Occipital lobe (tissue), 3 donors: ENCODE measurements at places on chromosomes 3 and 15.
A peak's percentile ranks its signal among the peaks of the same experiment; 100 is the strongest.

DNA sequence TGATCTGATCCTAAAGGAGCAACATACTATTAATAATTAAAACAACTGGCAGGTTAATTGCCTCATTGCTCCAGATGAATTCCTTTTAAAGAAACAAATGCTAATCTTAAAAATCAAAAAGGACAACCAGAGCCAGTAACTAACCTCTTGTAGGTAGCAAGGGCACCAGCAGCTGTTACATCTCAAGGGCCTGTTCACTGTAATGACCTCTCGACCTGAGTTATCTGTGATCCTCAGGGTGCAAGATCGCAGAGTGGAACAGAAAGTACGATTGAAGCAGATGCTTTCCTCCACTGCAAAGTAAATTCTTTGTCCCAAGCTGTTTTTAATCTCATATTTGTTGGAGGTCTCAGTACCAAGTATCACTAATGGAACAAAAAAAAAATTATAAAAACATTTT is 11.4 kb downstream of the PLSCR5 start:
- no peak for DNase-seq

DNA sequence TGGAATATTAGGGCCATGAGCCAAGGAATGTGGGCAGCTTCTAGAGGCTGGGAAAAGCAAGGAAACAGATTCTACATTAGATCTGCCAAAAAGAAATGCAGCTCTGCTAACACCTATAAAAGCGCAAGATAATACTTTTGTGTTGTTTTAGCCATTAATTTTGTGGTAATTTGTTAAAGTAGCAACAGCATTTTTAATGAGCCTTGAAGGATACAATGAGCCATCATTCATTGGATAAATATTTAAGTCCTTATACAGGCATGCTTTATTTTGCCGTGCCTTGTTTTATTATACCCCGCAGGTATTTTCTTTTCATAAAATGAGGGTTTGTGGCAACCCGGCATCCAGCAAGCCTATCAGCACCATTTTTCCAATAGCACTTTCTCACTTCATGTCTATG is 15.0 kb downstream of the ARL14 start:
- no peak for DNase-seq

DNA sequence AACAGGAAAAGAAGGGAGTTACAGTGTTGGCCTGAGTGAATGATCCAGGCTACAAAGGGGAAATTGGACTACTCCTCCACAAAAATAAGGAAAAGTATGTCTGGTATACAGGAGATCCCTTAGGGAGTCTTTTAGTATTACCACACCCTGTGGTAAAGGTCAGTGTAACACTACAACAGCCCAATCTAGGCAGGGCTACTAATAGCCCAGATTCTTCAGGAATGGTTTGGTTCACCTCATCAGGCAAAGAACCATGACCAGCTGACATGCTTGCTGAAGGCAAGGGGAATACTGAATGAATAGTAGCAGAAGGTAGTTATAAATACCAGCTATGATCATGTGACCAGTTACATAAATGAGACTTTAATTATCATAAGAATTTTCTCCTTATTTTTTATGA is 372.6 kb upstream of the ATP11B start:
- no peak for DNase-seq

DNA sequence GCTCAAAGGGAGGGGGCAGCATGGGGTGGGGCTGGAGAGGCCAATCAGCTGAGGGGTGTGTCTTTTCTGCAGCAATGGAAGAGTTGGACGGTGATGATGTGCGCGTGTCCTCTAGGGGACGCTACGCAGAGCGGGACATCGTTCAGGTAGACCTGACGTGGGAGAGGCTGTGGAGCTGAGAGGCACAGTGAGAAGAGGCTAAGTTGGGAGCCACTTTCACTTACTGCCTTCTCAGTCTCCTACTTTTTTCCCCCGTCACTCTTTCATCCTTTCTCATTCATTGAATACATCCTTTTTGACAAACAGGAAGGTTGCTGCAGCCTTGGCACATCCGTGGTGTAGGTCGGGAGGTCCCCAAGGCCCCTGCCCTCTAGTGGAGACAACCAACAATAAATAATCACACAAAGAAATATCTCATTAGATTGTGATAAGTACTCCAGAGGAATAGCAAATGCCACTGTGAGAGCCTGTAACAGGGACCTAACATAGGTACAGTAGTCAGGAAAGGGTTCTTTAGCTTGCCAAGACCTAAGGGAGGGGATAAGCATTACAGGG is 4.4 kb upstream of the BRPF1 start:
- no peak for DNase-seq

GRCh38 chr15:69490356-69491037 is 37.9 kb downstream of the RPLP1 start:
- no peak for DNase-seq

DNA sequence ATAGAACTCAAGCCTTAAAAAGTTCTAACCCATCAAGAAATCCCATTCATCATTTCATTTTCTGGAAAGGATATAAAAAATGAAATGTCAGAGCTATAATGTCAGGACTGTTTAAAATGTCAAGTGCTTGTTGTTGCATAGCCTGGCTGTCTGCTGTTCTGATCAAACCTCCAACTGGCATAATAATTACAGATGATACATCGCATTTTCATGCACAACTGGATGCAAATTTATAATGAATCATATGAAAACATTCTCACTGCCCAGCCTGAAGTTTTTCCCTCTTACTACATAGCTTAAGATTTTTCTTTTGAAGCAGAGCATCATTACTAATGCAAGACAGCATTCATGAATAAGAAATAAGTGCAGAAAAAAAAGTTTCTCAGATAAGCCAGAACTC is 46.5 kb downstream of the GUCA1C start:
- no peak for DNase-seq

DNA sequence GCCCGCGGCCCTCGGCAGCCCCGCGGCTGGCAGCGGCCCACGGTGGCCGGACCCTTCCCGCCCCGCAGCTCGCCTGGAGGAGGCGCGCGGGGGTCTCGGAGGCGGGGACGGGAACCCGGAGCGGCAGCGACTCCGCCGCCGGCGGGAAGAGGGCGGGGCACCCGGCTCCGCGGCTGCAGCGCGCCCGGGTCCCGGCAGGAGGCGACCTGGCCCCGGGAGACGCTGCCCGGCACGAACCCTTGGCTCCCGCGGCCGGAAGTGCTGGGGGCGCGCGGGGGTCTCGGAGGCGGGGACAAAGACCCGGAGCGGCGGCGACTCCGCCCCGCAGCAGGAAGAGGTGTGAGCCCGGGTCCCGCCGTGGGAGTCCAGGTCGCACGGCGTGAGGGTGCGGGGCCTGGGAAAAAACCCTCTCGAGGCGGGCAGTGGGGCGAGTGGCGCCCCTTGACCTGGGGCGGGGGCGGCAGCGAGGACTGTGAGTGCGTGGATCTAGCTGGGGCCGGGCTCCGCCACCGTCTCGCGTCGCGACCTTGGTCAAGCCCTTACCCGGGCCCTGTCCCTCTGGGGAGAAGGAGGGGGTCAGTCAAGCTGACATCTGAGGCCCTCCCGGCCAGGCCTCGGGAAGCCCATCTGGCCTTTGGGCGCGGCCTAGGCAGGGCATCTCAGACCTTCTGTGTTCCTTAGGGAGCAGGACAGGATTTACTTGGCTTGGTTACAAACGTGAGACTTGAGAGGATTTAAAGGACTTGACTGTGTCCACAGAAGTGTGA is at the start of gene CIB2:
CIB2 (minus strand) TSS at position 151 of the 767 bp plus-strand sequence. CDS start 230 bp downstream, outside the sequence.
- peak; percentile 28 for DNase-seq
